ENCODE measurements at places on chromosomes 13 and 19.

DNA sequence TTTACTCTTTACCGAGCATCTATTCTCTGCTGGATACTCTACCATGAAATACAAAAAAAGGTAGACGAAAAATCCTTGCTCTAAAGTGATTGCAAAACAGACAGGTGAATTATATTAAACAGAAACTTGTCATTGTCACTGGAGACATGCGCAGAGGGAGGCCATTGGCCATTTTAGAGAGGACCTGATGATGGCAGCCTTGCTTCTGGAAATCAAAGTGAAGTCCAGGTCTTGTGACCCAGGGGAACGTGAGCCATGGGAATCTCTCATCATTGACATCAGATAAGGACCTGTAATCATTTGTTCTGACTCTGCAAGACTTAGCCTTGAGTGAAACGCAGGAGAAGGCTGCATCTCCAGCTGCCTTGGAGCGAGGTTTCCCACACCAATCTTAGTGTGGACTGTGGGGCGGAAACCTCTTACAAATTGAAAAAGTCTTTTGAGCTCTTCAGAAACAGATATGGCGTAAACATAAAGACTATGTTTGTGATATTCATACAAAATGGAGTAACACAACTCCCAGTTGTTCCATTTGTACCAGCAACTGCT, 16.8 kb upstream of the SLC46A3 start:
- no peak for DNase-seq

- DNase-seq = no peak
Observed at GRCh38 chr19:5078182-5078581, 109.3 kb downstream of the KDM4B start.

DNA sequence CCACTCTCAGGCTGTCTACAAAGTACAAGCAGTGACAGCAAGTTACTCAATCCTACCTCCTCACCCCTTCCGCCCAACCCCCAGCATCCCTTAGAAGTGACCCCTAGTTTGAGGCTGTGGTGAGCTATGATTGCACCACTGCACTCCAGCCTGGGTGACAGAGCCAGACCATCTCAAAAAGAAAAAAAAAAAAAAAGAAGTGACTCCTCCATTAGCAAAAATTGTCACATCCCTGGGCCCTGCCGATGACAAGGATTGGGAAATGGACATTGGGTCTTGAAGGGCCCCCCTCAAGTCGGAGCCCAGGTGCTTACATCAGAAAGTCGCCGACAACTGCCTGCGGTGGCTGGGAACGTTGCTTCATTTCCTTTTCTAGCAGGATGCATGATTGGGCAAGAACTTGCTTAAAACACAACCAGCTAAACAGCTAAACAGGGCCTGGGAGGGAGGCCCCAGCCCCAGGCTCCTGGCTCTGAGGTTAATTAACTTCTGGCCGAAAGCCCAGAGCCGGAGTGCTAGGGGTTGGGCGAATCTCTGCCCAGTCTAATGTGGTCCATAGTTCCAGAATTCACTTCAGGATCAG, 15.3 kb downstream of the RAB3D start:
- DNase-seq = no peak

GRCh38 chr13:78662467-78662866, 3.5 kb upstream of the OBI1 start:
- no peak for DNase-seq

GRCh38 chr19:33376423-33376822, 2.9 kb downstream of the CEBPG start:
- DNase-seq = no peak

GRCh38 chr13:112583592-112584277, 4.2 kb downstream of the TUBGCP3 start:
- DNase-seq = no peak

GRCh38 chr13:79614250-79614918, 133.4 kb downstream of the NDFIP2 start:
- DNase-seq = no peak

DNA sequence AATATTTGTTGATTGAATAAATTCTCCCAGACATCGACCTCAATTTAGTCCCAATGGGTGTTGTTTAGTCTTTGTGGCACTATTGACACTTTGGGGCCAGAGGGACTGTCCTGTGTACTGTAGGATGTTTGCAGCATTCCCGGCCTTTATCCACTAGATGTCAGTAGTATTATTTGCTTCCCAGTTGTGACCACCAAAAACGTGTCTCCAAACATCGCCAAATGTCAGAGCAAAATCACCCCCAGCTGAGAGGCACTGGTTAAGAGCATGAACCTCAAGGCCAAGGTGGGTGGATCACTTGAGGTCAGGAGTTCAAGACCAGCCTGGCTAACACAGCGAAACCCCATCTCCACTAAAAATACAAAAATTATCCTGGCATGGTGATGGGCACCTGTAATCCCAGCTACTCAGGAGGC, 15.4 kb downstream of the NLRP12 start:
- no peak for DNase-seq

GRCh38 chr19:14669940-14670339, 4.7 kb downstream of the ADGRE3 start:
- no peak for DNase-seq

DNA sequence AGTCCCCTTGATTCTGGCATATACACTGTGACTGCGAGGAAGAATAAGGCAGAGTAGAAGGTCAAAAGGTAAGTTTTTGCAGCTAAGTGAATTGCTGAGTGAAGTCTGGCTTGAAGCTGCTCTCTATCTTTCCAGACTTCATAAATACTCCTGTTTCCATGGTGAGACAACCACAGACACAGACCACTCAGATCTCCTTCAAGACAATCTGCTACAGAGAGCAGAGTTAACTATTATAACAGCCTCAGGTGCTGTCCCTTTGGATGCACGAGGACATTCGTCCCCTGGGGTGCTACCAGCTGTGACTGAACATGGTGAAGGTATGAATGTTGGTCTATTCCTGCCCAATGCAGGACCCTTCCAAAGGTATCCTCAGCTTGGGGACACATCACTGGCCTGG, 104.0 kb downstream of the MYCBP2 start:
- DNase-seq = no peak

DNA sequence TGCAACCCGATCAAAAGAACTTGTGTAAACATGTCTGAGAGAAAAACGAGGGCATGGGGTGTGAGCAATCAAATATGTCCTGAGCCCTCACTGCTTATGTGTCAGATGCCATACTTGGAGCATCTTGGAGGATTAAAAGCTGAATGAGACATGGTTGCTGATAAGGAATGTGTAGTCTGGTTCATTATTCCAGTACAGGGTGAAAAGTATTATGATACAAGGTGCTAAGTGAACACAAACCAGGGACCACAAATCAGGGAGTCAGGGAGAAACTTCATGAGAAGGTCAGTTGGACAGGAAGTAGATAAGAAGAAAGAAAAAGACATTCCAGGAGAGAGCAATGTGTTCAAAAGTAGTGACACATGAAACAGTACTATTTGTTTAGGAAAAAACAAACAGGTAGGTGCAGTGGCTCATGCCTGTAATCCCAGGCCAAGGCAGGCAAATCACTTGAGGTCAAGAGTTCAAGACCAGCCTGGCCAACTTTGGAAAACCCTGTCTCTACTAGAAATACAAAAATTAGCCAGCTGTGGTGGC, 2.0 kb upstream of the RCBTB1 start:
- DNase-seq = no peak

DNA sequence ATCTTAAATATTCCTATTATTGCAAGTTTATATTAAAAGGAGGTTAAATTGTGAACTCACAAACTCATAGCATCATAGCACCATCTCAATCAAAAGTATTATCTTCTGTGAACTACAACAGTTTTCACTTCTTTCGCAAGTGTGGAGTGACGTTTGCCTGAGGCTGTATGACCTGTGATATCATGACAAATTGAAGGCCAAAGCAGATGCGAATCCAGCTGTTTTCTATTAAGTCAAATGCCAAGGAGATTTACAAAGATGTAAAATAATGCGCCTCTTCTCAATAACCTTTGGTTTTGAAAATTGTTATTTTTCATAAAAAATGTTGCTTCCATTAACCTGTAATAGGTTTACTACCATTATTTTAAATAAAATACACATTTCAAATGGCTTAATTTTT, 7.6 kb upstream of the PEG3 start:
- DNase-seq = no peak

GRCh38 chr19:50654882-50655281, 5.6 kb downstream of the C19orf81 start:
- no peak for DNase-seq

GRCh38 chr13:33279414-33280278, 5.9 kb downstream of the STARD13 start:
- DNase-seq = no peak

DNA sequence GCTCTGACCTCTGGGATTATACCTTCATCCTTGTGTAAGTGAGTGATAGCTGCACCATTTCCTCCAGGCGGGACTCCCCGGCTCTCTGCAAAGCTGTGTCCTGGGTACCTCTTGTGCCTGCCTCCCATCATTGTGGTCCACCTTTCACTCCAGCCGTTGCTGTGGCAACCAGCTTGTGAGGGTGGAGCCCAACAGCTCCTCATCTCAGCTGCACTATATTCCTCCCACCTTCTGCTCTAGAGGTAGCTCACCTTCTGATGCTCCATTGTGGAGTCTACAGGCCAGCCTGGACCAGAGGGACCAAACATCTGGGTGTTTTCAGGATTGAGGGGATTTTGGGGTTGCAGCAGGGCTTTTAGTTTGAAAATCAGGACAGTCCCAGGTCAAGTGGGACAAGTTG, 708.2 kb downstream of the UQCRFS1 start:
- DNase-seq = no peak

DNA sequence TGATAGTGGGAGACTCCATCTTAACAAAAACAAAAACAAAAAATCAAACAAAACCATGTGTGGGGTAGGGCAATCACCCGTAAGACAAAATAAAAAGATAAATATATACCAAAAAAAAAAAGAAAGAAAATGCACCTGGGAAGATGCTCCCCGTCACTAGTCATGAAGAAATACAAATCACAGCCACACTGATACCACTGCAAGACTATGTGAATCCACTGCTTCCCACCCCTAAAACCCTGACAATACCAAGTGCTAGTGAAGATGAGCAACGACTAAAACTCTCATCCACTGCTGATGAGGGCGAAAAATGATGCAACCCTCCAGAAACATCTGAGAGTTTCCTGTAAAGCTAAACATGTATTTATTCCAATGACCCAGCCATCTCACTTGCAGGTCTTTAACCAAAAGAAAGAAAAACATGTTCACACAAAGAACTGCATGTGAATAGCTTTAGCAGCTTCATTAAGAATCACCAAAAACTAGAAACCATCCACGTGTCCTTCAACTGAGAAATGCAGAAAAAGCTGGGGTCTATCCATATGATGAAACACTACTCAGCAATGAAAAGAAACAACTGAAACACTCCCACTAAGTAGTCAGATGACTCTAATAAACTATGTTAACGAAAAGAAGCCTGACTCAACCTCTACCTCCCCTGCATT, 31.7 kb downstream of the BRD4 start:
- no peak for DNase-seq

DNA sequence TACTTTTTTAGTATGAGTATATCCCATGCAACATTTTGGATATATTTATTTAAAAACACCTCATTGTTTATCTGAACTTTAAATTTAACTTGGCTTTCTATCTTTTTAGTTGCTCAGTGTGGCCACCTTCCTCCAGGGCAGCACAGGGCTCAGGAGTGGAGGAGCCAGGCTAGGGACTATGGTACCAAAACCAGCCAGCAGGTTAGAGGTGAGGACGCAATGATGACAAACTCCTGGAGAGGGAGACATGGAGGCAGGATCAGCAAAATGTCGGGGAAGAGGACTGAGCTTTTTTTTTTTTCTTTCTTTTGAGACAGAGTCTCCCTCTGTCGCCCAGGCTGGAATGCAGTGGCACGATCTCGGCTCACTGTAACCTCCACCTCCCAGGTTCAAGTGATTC, 29.6 kb upstream of the CALM3 start:
- DNase-seq = no peak

- no peak for DNase-seq
Observed at GRCh38 chr19:288911-289310, 2.3 kb downstream of the PLPP2 start.

DNA sequence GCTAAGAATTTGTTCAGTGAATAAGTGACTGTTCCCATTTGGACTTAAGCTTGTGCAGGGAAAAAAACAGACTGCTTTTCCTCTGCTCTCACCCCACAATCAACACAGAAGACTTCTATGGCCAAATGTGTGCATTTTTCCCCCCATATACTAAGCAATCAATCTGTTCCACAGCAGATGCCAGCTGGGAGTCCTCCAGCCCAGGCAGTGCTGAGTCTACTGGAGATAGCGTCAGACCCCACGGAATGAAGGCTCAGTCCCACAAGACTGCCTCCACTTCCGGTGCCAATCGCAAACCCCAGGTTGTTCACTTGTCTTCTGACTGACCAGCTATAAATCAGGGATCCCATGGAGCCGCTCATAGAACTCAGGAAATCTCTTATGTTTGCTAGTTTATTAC, 69.5 kb upstream of the ANKRD10 start:
- DNase-seq = no peak

DNA sequence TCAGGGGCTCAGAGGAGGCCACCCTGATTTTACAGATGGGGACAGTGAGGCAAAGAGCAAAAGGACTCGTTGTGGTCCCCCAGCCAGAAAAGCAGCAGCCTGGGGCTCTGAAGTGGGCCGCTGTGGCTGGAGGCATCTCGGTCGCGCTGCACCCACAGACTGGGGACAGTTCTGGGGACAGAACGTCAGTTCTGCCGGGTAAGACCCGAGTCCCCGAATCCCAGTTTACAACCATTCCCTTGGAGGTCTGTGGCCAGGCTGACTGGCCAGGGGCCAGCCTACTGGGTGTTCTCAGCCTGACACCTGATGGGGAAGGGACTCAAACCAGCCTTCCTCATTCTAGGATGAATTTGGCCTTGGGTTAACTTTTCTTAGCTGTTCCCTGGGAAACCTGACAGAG, 14.1 kb downstream of the SUGP1 start:
- DNase-seq = no peak

DNA sequence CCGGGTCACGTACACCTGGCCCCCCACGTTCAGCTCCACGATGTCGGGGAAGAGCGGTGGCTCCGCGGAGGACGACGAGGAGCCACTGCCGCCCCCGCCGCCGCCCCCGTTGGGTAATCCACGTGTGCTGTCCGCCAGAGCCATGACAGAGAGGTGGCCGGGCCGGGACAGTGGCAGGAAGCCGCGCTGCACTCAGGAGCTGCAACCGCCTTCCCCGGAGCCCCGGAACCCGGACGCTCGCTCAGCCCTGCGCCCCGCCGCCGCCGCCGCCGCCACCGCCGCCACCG, 257 bp downstream of the KCTD12 start:
- DNase-seq = no peak

GRCh38 chr13:24624801-24625231, 55.4 kb upstream of the ATP12A start:
- DNase-seq = no peak

GRCh38 chr13:66071029-66071428, 1159.1 kb downstream of the PCDH9 start:
- DNase-seq = no peak
